Pulmonary artery endothelial cell (primary cell): ENCODE measurements at places on chromosomes 5 and 9.

GRCh38 chr9:91395553-91396471 lies 27.8 kb downstream of the NFIL3 start:
- peak; percentile 24 for DNase-seq

DNA sequence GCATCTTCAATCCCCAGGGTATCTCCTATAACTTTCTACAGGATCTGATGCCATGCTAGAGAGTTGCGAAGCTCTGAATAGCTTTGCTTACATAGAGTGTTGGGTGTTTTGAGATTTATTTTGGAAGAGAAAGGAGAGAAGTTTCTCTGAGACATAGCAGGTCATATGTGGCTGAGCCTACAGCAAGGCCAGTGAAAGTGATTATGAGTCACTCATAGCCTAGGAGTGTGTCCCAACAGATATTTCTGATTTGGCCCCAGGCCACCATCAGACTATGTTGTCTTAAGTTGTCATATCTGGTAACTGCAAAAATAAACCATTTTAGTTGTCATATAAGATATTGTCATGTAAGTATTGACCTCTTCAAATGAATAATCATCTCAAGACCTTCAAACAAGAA lies 132.0 kb upstream of the RAI14 start:
- DNase-seq = no peak

DNA sequence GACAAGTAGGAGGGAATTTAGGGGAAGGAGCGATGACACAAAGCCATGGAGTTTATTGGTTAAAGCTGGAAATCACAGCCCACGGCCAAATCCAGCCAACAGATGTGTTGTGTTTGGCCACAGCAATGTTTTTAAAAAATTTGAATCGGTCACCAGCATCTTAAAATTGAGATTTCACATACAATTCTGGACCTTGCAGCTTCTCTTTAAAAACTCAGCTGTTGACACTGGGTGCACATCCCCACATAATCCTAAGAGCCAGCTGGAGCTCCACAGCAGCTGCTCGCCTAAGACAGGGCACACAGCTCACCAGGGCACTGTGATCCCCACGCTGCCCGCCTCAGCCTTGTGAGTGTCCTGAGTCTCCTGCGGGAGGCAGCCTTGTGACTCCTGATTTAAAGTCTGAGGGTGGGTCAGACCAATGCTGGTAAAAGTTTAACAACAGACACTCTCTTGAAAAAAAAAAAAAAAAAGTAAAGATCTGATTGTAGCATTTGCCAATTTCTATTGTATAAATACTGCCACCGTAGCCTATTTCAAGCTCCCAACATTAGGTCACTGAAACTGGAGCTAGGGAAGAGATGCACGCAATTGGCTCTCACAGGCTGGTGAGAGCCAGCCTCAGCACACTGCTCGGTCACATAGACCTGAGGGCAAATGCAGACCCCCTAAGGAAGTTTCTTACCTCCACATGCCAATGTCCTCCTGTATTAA lies 124.8 kb downstream of the HSD17B3 start:
- no peak for DNase-seq

DNA sequence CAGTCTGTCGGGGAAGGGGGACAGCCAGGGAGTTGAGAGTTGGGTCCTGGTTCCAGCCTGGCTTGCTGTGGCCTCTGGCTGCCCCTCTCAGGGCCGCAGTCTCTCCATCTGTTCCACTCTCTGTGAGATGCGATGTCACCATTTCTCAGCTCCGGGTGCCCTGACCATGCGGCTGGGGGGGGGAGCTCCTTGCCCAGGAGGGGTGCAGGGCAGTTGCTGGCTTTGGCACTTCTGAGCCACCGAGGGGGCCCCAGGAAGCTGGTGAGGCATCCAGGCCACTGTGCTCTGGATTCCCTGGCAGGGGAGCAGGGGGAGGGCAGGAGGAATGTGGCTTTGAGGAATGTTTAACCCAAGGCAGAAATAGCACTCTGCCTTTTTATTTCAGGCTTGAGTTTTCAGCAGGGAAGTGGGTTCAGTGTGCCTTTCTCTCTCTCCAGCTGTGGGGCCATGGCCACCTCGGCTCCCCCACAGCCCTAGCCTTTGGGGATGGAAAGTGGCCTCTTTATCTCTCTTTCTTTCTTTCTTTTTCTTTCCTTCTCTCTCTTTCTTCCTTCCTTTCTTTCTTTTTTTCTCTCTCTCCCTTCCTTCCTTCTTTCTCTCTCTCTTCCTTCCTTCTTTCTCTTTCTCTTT lies 11.0 kb downstream of the NCS1 start:
- no peak for DNase-seq

- DNase-seq = no peak
Measured at GRCh38 chr5:158389786-158390185, 530.8 kb upstream of the CLINT1 start.

DNA sequence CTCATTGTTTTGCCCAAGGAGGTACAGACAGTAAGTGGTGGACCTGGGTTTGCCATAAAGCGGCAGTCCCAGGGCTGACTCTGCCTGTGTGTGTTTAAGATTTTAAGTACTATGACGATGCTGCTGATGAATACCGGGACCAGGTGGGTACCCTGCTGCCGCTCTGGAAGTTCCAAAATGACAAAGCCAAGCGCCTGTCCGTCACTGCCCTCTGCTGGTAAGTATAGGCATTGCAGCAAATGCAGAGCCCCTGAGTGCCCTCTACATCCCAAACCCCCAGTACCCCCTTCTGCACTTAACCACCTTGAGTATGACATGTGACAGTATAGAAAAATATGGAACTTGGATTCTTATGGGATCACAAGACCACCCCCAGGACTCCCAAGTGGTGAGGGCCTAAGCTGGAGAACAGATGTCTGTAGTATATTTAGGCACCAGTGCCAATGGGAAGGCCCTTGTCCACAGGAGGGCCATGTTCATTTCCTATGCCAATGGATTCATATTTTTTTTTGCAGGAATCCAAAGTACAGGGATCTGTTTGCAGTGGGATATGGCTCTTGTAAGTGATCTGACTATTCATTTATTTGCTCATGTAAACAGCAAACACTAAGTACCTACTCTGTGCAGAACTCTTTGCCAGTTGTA lies 22.0 kb downstream of the ENHO start:
- DNase-seq = no peak

- DNase-seq = no peak
Measured at GRCh38 chr9:88590558-88591146, 55.7 kb downstream of the NXNL2 start.

DNA sequence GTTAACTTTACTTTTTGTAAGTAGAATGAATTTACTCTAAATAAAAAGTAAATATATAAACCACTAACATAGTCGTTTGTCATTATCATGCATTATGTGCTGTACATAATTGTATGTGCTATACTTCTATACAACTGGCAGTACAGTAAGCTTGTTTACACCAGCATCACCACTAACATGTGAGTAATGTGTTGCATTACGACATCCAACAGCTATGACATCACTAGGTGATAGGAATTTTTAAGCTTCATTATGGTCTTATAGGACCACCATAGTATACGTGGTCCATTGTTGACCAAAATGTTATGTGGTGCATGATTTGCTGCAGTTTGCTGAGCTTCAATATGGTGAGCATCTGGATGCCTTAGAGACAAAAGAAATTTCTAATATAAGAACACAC lies 819.1 kb upstream of the GRAMD2B start:
- no peak for DNase-seq

- no peak for DNase-seq
Measured at GRCh38 chr5:179462040-179462439, 88.3 kb upstream of the RUFY1 start.

- DNase-seq = no peak
Measured at GRCh38 chr5:68679041-68679440, 414.8 kb upstream of the SLC30A5 start.

DNA sequence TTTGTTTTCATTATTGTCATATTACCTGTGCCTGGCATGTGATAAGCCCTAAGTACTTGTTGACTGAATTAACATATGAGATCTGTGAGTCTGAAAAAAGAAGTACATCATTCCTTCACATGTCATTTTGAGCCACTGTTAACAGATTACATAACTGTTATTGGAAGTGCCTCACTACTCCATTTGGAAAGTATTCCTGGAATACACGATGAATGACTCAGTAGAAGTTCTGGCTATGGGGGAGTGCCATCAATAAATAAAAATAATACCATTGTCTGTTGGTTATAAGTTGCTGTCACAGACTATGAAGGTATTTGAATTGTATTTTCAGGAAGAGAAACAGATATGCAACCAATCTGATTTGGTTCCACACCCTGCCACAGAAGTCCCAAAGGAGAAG lies 12.9 kb downstream of the NIPSNAP3B start:
- no peak for DNase-seq

DNA sequence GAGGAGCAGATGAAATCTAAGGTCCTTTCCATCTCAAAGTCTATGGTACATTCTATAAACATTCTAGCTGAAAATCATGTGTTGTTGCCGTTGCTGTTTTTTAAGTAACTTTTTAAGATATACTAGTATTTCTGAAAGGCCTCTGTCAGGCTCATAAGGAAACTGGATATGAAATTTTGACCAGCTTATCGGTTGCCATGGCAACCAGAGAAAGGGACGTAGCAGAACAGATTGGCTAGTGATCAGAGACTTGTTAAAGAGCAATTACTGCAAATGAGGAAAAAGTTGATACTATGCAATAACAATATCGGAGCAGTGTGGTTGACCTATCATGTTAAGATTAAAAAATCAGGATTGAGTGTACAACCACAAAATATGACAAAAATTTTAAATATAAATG lies 57.0 kb upstream of the RNF180 start:
- no peak for DNase-seq

DNA sequence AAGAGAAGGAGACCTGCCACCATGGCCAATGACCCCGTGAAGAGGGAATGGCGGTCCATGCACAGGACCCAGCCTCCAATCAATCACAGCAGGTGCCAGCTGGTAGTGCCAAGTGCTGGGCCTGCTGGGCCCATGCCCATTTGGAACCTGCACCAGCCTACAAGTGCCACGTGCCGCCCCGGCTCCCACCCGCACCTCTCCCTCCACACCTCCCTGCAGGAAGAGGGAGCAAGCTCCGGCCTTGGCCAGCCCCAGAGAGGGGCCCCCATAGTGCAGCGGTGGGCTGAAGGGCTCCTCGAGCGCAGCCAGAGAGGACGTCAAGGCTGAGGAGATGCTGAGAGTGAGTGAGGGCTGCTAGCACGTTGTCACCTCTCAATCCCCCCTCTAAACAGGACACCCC lies 37.8 kb upstream of the NPR3 start:
- DNase-seq = no peak

DNA sequence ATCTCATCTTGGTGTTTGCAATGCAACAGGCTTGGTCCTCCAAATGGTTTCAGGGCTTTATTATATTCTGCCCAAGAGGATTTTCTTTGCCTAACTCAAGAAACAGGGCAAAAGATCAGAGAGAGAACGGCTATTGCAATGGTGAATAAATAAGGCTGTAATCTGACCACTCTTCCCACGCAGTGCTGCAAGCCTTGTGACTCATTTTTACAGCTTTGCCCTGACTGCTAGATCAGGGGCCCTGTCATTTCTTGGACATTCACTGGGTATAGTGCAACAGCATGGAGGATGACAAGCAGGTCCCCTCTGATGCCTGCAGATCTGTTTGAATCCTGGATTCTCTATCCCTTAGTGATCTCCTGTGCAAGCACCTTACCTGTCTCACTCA lies 459.1 kb downstream of the EBF1 start:
- no peak for DNase-seq

DNA sequence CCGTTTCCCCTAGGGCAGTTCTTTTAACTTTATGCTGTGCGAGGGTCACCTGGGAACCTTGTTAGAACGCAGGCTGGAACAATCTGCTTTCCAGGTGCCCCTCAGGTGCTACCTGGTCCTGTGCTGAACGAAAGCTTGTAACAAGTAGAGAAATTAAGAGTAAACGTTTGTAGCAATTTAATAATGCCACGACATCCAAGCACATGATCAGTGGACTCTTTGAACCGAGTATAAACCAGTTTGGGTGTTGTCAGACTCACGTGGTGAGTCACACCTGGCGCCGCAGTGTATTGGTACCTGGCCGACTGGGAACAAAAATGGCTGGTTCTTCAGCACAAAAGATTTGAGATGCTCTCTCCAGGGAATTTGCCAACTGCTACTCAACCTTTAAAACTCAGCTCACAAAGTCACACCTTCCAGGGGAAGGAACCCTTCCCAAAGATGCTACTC lies 926 bp upstream of the MYO10 start:
- no peak for DNase-seq

DNA sequence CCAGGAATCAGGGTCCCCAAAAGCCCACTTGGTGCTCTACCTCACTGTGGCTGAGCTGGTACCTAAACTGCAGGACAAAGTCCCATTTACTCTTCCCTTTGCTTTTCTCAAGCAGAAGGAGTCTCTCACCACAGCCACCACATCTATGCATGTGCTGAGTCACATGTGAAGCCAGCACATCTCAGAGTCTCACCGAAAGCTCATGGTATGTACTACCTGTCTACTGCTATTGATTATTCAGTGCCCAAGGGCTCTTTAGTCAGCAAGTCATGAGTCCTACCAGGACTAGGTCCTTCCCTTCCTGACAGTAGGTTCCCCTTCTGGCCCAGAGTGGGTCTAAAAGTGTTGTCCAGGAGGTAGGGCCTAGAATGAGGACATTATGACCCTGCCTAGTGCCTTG lies 130.7 kb upstream of the NTRK2 start:
- no peak for DNase-seq

DNA sequence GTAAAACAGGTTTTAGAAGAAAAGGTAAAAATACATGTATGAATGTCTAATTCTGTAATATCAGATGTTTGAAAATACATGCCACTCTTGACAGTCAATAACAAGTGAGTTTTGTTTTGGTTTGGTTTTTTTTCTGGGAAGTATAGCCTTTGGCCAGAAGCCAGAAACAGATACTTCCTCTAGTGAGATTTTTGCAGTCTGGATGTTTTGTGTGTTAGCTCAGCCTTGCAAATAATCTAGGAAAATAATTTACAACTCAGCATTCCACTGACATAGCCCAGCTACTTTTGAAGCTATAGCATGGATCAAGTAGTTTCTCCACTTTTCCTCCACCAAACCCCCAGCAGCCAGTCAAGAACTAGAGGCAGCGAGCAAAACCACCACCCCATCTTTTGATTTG lies 56.7 kb downstream of the SLC1A1 start:
- peak; percentile 47 for DNase-seq

DNA sequence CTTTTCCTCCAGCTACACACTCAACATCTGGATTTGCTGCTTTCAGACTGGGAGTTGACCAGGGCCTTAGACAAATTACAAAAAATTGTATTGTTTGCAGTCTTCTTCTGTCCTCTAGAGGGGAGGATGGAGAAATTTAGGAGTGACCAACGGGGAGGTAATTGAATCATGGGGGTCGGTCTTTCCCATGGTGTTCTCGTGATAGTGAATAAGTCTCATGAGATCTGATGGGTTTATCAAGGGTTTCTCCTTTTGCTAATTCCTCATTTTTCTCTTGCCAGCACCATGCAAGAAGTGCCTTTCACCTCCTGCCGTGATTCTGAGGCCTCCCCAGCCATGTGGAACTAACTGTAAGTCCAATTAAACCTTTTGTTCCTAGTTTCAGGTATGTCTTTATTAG lies 4.2 kb downstream of the IFNA8 start:
- no peak for DNase-seq

- DNase-seq = no peak
Measured at GRCh38 chr5:52710972-52711596, 76.6 kb upstream of the ITGA1 start.

- DNase-seq = no peak
Measured at GRCh38 chr5:95148453-95148852, 136.4 kb downstream of the MCTP1 start.

- no peak for DNase-seq
Measured at GRCh38 chr5:352639-353611, 31.4 kb downstream of the AHRR start.

GRCh38 chr9:73741316-73741715 lies 589.7 kb downstream of the ANXA1 start:
- no peak for DNase-seq
